Stimulated activated naive CD8-positive, alpha-beta T cell treated with anti-CD3 and anti-CD28 coated beads, Interleukin-15, Interleukin-2, amounts not matched to agents 100 U/mL and 50 U/mL, for 24 hours (primary cell): ENCODE measurements at places on chromosomes 4 and X.

DNA sequence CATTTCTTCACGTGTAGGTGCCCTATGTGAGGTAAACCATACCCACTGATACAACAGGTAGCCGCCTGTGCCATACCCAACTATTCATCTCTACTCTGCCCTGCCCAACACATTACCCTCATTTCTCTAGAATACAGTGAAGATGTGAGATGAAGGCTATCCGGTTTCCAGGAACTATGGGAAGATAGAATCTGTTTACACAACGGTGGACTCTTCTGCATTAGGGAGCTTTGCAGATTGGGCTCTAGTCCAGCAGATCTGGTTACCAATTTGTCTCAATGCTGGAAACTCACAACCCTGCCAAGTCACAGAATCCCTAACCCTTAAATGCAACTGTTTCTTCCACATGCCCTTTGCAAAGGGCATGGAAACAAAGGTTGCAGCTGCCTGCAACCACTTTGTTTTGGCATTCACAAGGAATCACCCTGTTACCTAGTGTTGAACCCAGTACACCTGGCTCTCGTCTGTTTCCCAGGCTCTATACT is 6.4 kb upstream of the SLAIN2 start:
- DNase-seq = no peak

DNA sequence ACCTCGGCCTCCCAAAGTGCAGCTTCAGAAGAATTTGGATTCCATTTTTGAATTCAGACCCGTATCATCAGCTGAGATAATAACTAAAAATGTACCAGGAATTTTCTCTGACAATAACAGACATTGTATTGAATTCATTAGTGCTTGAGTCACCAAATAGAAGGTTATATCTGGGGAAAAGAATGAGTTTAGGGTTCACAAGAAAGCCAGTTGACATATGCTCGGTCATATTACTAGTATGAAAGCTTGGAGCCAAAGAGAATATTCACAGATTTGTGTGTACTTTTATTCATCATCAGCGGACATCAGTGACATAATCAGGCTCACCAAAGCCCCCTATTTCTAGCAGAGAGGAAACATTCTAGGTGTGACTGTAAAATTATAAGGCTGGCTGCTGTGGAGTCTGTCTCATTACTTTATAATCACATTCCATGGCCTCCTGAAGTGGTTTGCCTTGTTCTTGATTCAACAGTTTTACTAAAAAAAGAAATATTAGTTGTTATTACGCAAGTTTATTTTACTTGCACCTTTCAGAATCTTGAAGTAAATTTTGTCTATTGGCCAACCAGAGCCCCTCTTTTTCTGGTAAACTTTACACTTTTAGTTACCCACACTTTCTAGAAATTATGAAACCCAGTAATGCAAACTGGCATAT is 14.6 kb upstream of the DCTD start:
- no peak for DNase-seq

DNA sequence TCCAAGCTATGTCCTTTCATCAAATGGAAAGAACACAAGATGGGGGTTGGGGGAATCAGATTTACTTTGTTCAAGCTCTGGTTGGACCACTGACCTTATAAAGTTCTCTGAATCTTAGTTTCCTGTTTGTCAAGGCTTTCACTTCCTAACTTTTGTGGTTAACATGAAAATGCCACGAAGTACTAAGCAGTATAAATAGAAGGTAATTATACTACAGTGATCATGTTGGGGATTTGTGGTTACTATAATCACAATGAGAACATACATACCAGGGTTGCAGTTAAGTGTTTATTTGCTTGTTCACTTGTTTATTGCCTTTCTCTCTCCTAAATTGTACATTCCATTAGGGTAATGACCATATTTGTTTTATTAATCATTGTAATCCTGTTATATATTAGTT is 53.2 kb downstream of the SPRY1 start:
- no peak for DNase-seq

DNA sequence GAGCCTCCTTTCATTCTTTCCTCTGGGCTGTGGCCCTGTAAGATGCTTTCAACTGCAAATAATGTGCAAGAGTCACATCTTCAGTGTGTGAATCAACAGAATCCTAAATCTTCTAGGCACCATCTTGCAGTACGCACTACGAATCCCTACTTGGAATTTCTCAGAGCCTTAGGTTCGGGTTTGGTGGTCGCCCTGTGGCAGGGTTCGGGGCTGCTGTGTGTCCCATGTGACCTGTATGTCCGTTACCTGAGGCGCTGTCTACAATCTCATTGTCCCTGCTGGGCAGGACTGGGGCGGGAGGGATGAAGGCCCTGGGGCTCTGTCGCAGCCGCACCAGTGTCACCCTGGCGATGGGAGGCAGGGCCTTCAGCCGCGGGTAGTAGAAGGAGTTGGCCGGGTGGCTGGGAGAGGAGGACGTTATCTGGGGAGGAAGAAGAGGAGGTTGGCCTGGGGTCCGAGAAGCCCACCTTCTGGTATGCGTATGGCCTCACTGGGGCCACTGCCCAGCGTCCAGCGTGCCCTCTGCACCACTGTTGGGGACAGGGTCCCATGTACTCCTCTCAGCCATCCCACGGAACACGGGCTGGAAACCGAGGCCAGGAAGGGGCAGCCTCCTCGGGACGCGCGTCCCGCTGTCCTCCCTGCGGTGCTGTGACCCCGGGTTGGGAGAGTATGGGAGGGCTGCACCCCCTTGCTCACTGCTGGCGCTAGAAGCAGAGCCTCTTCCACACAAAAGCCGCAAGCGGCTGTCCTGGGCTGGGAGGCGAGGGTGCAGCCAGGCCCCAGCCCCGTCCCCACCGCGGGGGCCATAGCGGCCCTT is 2.0 kb downstream of the SPON2 start:
- DNase-seq = no peak

DNA sequence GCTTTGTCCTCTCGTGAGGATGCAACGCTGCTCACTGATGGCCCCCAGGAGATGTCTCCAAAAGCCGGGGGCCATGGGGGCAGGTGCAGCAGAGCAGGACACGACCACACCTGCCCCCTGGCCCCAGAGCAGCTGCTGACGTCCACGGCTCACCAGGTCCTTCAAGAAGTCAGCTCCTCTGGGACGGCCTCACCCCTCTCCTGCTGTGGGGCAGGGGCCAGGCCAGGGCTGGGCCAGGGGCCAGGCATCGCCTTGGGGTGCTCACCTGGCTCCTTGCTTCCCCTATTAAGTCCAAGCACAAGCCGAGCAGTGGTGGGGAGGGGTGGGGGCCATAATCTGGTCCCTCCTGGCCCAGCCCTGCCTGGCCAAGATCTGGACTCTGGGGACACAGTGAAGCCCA is 28.6 kb upstream of the MXD4 start:
- no peak for DNase-seq

GRCh38 chr4:102529977-102530376 is 28.8 kb downstream of the NFKB1 start:
- no peak for DNase-seq

DNA sequence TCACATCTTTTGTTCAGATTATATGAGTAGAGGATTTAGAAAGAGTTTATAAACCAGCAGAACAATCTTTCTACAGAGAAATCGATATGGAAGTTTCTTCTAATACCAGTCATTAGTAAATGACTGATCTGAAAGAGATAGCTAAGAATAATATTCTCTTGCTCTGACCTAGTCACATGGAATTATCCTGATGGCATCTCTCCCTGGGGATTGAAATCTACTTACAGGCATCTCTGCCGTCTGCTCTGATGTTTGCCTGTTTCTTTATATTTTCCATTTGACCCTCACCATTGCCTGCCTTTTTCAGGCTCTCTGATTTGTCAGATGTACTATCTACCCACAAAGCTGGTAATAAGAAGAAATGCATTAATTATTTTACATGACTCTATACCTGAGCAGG is 1157.3 kb downstream of the PCDH7 start:
- no peak for DNase-seq

DNA sequence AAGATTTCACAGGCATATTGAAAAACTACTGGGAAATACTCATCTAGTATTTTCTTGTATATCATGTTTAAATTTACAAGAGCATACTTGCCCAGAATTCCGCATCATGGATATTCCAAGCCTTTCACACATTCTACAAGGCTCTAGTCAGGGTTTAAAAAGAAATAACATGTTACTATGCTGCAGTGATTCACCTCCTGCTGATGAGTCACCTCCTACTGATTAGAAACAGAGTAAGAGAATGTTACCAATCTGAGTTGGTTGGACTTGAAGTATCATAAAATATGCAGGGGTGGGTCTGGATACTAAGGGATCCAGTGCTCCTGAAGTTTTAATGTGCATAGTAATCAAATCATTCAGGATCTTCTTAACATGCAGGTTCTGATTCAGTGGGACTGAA is 192.0 kb upstream of the ANK2 start:
- no peak for DNase-seq

DNA sequence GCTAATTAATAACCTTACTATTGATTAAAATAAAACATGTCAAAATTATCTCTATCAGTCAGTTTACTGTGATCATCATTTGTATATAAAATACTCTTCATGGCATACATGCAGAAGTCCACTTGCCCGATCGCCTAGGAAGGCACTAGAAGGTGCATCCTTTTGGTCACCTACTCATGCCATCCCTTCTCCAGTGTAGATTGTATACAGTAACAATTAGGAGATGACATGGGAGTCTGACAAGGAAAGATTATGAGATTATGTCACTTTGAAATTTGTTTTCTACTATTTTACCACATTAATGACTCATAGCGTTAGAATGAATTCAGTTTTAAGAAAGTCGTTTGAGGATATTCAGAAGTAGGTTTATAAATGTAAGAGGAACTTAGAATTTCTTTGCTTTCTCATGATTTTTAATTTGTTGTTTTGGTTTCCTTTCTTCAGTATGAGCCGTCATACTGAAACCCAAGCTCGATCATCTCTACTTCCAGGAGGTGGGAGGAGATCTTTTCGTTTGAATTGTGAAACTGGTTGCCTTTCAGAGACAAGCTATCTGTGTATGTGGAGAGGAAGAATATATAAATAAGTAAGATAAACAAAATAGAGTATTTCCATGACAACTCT is 51.1 kb upstream of the UNC5C start:
- DNase-seq = no peak

GRCh38 chrX:24993879-24994278 is 21.9 kb downstream of the ARX start:
- DNase-seq = no peak

DNA sequence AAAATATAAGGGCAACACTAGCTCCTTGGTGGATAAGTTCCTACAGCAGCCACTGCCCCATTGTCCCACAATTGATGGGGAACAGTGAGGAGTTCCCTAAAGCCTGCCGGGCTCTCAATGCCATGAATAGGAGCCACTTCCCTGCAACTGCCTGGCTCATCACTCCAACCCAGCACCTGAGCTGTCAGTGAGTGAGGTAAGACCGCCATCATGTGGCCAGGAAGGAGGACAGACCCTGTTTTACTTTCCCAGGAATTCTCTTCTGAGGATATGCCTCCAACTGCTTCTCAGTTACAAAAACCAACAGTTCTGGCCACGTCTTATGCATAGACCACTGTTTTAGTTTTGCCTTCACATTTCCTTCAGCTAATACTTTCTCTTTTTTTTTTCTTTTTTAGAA is 45.5 kb downstream of the SRPX start:
- peak; percentile 3 for DNase-seq

- DNase-seq = no peak
Measured at GRCh38 chr4:85681221-85681657, 206.3 kb downstream of the ARHGAP24 start.

DNA sequence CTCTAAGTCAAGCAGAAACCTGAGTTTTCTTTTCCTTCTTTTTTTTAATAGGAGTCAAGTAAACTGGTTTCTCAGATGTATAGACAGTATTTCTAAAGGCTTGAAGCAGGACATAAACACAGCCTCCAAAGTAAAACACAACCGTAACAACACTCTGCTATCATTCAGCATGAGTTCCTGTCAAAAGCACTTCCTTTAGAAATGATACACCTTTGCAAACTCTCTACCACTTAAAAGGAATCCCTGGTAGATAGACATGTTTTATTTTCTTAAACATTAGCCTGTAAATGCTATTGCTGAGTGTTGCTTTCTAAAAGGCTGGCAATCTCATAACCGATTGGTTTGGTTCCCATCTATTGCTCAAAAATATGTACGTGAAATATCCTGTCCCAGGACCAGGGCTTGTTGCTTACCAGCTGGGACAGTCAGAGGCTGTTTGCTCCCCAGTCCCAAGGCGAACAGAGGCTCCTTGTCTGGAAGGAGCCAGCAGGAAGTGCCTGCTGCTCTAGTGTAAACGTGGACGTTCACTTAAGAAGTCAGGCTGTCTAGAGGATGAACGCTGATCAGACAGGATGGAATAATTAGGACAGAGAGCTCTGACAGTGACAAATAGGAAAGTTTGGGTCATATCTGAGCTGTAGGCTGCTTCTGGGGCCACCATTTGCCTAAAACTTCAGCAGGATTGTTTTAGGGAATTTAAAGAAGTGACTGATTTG is 173.9 kb upstream of the KLF3 start:
- peak; percentile 31 for DNase-seq

GRCh38 chr4:182859730-182860129 is 57.5 kb downstream of the DCTD start:
- DNase-seq = no peak

GRCh38 chr4:162403419-162403818 is 239.6 kb upstream of the FSTL5 start:
- no peak for DNase-seq

DNA sequence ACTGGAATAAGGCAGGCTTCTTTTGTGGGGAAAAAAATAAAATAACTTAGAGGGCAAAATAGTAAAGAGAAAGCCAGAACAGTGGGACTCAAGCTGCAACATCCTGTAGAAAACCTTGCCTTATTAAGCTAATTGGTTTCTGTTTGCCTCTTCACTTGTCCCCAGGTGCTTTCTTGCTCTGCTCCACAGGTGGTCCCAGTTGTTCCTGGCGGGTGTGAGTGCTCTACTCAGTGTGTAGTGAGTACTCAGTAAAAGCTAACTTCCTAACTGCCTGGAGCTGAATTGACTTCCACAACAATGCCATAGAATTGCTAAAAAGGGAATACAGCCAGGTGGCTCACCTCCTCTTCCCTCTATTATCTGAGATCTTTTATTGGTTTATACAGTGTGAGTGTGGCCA is 930.2 kb downstream of the C4orf33 start:
- no peak for DNase-seq

DNA sequence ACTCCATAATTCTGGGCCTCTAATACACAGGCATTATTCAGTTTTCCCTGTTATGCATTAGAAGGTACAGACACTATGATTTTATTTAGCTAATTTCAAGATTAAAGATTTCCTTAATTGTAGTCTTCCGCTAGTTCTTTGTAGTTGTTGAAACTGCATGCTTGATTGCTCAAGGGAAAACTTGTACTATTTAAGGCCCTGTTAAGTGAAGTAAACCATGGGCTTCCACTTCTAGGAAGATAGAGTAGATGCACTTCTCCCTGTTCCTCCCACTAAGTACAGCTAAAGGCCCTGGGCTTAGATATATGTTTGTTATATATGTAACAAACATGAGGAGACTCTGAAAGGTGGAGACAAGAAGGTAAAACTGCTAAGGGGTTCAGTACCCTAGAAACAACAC is 215.8 kb upstream of the LEF1 start:
- DNase-seq = no peak

GRCh38 chrX:136021160-136021559 is 35.9 kb downstream of the SLC9A6 start:
- DNase-seq = no peak

DNA sequence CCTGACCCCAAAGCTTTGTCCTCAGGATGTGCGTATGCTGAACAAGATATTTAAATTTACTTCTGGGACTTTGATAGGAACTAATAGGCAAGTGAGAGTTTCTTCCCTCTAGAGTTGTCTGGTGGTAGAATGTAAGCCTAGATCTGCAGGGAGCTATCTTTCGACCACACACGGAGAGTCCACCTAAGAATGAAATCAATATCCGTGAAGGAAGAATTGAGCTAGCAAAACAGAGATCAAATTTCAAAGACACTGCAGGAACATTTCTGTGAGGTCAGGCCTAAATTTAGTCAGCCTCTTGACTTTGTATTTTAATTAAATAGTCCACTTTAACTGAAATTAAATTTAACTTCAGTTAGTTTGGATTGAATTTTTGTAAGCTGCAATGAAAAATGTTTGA is 871.3 kb downstream of the RAB28 start:
- DNase-seq = no peak
